CD4-positive, alpha-beta T cell treated with Interleukin-4 for 4 hours (primary cell): ENCODE measurements at places on chromosomes 16 and 17.

DNA sequence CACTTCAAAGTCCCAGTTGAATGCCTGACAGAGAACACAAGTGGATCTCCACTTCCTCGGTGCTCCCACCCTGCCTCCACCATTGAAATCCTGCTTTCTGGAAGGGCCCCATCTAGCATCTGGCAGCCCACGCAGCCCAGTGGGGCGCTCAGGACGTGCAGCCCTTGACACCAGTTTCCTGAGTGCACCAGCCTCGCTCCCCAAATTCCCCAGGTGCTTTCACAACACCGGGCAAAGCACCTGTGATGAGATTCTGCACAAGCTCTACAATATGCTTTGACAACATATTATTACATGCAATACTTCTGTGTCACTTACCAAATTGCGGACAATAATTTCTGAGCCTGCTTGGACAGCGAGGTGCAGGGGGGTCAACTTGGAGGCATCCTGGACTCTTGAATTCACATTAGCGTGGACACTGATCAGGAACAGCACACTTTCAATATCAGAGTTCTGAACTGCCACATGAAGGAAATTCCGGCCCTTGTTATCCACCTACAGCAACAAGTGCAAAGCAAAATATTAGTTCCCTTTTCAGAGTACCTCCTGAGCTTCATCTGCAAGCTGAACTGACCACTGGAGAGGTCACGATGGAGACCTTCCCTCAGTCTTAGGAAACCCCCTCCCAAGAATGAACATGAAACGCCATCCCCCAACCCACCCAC, 33.9 kb downstream of the CYB5D2 start:
- no peak for DNase-seq

GRCh38 chr16:66441586-66442375, 14.7 kb downstream of the BEAN1 start:
- no peak for DNase-seq

- DNase-seq, result no peak
Observed at GRCh38 chr16:30778549-30779244, 8.3 kb downstream of the ZNF629 start.

DNA sequence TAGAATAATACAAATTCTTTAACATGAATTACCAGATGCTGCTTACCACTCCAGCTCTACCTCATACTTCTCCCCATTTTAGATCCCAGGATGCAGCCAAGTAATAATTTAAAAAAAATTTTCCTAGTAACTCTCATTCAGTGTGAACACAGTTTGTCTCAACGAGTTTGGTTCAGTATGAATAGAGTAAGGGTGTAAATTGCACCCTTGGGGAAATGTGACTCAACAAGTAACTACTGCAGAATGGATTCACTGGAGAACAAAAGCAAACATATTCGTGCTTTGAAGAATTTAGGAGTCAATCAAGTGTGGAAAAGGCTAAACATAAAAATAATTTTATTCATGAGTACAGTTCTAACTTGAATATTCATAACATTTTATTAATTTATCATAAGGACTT, 23.0 kb downstream of the KCNJ16 start:
- DNase-seq, result no peak

- no peak for DNase-seq
Observed at GRCh38 chr16:24966634-24967033, 48.5 kb downstream of the ARHGAP17 start.

DNA sequence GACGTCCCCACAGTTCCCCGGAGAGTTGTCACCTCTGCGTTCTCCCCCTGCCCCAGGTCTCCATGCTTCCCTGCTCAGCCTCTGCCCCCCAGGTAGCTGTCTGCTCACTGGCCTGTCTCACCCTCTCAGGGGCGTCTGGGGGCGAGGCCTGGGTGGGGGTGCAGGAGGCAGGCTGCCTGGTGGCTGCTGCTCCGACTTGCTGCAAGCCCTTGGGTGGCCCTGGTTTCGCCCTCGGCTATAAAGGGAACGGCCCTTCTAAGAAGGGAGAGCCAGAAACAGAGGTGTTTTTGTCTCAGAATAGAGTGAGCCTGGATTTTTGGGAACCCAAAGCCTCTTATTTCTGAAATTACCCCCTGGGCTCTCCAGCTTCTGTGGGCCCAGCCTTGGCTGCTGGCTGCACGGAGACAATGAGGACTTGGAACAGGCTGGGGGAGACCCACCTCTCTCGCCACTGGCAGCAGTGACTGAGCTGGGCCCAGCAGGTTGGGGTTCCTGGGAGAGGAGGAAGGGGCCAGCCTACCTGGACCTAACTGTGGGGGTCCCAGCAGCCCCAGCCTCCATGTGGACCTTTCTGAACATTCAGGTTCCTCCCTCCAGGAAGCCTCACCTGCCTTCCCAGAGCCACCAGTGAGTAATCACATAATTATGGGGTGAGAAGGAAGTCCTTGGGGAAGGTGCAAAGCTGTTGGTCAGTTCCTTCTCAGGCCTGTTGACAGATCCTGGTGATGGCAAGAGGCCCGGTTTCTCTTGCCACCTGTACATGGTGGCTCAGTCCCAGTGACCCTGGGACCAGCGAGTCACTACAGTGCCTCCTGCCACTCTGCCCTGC, 15.5 kb upstream of the SPNS2 start:
- no peak for DNase-seq
